NCI-H2081 (cell line): ENCODE measurements at places on chromosomes 3 and 15.

GRCh38 chr15:29476503-29477080, 207.0 kb upstream of the NSMCE3 start:
- DNase-seq = no peak

DNA sequence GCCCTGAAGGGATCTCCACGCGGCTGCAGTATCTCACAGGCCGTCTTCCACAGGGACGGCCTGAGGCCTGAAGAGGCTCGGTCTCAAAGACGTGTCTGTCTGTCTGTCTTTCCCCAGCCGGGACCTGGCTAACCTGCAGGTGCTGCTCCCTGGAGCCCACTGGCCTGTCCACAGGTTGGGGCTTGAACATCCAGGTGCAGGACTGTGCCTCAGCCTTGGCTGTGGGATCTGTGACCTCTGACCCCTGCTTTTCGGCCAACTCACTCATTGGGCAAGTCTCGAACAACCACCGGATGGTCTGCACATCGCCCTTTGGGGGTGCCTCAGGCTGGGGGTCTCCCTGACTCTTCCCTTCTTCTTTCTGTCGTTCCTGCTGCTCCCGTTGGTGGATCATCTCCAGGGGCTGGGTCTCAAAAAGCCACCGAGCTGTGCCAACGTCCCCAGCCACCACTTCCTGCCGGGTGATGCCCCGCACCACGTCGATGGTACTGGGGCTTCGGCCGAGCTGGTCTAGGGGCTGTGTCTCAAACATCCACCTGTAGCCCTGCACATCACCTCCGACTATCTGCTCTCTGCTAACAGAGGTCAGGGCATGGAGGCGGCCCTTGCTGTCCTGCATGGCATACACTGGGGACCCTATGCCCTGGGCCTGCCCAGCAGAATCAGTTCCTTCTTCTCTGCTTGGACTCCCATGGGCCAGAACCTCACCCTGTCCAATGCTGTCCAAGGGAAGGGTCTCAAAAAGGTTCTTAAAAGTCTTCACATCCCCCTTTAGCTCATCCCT, 4.8 kb downstream of the XIRP1 start:
- no peak for DNase-seq

GRCh38 chr15:99561476-99562230, 4.1 kb upstream of the MEF2A start:
- DNase-seq = no peak

DNA sequence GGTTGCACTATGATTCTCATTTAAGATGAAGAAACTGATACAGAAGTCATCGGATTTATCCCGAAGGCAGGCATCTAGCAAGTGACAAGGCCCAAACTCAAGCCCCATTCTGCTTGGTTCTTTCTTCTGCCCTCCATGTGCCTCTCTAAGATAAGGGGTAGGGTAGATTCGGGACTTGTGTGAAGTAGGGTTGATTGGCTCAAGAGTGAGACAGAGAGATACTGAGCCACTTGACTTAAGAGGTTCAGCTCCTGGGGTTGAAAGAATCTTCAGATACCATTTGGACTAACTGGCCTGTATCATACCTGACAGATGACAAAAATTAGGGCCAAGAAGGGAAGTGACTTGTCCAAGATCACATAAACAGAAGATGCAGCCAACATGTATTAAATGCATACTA, 891 bp downstream of the RFT1 start:
- DNase-seq = no peak

GRCh38 chr15:54011656-54012055, 33.4 kb downstream of the UNC13C start:
- DNase-seq = no peak

GRCh38 chr3:85881833-85882393, 923.1 kb downstream of the CADM2 start:
- no peak for DNase-seq

- DNase-seq = no peak
Measured at GRCh38 chr3:186938716-186939115, 8.4 kb downstream of the ST6GAL1 start.

DNA sequence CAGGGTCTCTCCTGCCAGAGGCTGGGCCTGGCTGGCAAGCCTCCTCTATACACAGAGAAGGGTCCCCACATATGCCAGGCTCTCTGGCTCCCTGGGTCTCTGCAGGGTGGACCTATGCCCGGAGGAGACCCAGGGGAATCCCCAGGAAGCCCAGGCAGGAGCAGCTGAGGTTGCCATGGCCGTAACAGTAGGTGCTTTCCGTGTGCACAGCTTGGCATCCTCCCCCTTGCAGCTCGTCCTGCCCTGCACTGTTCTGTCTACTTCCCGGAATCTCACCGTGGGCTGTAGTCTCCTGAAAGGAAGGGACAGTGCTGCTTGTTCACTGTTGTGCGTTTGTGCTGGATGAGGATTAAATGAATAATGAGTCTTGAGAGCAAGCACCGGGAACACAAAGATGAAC, 47.8 kb downstream of the DAPK2 start:
- DNase-seq = no peak

- DNase-seq = no peak
Measured at GRCh38 chr3:108067768-108068167, 23.1 kb downstream of the CD47 start.

DNA sequence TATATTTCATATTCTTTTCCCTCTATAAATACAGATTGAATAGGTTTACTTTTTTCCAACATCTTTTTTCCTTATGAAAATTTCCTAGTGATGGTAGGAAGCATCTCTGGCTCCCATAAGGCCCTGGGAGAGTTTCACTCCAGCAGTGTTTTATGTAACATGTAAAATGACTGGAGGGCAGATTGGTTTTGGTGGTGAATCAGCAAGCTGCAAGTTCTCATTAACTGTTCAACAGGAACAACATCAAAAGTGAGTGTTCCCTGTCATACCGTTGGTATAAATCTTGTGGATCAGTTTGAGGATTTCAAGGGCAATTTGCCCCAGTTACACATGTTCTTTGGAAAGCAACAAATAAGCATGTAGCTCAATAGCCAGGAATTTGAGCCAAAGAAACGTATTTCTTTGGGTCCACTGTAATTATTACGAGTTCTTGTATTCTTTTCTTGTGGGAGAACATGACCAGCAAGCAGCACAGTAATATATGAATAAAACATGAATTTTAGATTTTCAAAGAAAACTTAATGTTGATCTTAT, 345.7 kb downstream of the SV2B start:
- DNase-seq = no peak

GRCh38 chr15:45702041-45702440, 67.2 kb downstream of the SQOR start:
- no peak for DNase-seq

DNA sequence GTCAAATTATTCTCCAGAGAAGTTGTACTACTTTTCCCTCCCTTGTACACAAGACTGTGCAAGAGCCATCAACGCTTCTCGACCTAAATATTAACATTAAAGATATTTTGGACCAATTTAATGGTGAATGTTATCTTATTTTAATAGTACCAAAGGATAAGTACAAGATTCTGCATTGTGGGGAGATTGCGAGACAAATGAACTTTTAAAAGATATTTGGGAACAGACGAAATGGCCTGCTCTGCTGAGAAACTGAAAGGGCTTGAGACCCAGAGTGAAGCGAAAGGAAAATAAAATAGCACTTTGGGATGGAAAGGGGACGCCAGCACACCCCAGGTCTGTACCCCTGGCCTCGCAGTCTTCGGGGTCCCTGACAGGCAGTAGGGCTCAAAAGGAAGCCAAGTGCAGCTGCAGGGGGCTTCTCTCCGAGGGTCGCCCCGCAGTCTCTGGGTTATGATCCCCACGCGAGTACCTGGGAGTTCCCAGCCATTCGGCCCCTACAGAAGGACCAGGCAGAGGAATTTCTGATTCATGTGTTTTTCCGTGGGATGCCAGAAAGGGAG, 97.6 kb upstream of the VGLL3 start:
- DNase-seq = no peak

GRCh38 chr3:23157331-23157730, 45.8 kb upstream of the UBE2E2 start:
- no peak for DNase-seq

GRCh38 chr3:134419214-134419959, 45.1 kb upstream of the AMOTL2 start:
- DNase-seq = no peak

DNA sequence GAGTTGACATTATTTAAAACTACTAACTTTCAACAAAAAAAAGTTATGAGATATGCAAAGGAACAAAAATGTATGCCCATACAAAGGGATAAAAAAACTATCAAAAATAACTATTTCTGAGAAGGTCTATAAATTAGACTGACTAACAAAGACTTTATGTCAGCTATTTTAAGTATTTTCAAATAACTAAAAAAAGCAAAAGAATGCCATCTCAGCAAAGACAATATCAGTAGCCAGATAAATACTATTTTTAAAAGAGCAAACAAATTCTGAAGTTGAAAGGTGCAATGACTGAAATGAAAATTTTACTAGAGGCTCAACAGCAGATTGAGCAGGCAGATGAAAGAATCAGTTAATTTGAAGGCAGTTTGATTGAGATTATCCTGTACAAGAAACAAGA, 3.6 kb upstream of the STRIT1 start:
- no peak for DNase-seq

GRCh38 chr3:49638445-49638844, 35.7 kb upstream of the APEH start:
- DNase-seq = no peak

DNA sequence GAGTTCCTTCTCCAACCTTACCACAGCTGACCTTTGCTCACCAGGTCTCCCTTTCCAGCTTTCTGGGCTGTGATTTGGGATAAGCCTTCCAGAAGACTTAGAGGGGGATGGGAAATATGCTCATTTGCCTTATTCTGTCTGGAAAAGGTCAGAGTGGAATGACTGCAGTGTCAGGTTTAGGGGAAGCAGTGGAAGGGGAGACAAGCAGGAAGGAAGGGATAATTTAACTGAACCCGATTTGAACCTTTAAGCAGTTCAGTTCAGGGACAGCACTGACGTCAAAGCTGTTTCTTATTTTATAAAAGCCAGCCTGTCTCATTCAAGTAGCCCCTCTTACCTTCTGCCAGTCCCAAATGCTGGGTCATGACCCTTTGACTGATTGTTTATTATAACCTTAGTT, 418.4 kb upstream of the RARB start:
- DNase-seq = no peak
